IMR-90 (cell line): ENCODE measurements at places on chromosomes 1 and 21. TPM values are rescaled to one million over a fixed set of nuclear protein-coding genes. Genes with fewer than 3 reads are reported as not detected.

TOE1 gene
- total RNA-seq = 18.6 and 18.9 TPM in 2 replicates

MSH4 gene
- total RNA-seq = under 0.01 TPM in 2 replicates

CCDC185 gene
- not detected in 2 replicates for total RNA-seq

NTNG1 gene
- 2.3 and 2.8 TPM in 2 replicates for total RNA-seq

ATP6V1G3 gene
- total RNA-seq = not detected in 2 replicates

FCRL5 gene
- total RNA-seq = not detected in 2 replicates

TMCC2 gene
- total RNA-seq = 2.0 and 2.2 TPM in 2 replicates

PBX1 gene
- total RNA-seq = 17.5 and 17.9 TPM in 2 replicates

CLIC6 gene
- total RNA-seq = not detected in 2 replicates

PLPP3 gene
- total RNA-seq = 46.4 and 56.6 TPM in 2 replicates

ADPRS gene
- 27.2 and 31.0 TPM in 2 replicates for total RNA-seq

ZFYVE9 gene
- total RNA-seq = 28.7 and 29.4 TPM in 2 replicates

DNA sequence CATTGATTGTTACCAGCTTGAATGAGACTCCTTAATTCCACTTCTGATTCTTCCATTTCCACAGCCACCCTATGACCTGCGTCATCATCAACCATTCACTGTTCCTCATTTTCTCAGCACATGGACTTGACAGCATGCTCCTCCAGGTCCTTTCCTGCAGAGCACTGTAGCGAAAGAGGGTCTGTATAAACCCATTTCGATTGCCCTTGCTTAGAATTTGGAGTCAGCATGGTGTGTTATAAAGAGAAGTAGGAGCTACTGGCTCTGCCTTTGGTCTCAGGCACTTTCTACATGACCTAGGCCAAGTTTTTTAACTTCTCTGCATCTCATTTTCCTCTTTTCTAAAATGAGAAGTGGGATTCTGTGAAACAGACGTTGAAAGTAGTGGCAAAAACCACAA, 133.8 kb downstream of the AK5 start:
- no peak for DNase-seq

GRCh38 chr1:13749543-13750341, 49.8 kb downstream of the PRDM2 start:
- peak; percentile 36 for DNase-seq

DNA sequence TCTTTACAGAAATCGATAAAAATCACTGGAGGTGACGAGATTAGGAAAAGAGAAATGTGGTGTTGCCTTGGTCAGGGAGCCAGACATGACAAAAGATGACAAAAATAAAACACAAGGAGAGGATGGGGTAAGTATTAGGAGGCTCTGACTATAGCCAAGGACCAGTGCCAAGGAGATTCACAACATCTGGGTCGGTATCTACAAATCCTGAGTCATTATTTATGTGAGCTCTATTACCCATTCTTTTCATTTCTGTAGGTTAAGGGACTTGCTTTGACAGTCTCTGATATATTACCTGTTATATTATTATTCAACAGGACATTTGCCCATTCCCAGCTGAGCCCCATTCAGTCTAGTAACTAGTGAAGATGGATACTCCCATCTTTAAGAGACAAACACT, 120.8 kb downstream of the TYW3 start:
- peak; percentile 9 for DNase-seq

DNA sequence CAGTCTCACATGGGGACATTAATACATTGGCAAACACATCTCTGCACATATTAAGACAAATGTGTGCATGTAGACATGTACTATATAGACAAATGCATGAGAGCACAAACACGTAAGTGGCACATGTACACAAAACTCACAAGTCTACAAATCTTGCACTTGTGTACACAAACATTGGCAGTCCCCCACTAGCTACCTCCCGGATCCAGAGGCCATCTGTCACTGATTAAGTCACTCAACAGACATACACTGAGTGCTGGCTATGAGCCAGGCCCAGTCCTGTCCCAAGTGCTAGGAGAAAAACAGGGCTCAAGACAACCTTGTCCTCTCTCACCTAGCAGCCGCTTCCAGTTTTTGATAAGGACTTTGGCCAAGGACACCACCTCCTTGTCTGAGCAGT, 7.0 kb downstream of the TCEA3 start:
- no peak for DNase-seq

DNA sequence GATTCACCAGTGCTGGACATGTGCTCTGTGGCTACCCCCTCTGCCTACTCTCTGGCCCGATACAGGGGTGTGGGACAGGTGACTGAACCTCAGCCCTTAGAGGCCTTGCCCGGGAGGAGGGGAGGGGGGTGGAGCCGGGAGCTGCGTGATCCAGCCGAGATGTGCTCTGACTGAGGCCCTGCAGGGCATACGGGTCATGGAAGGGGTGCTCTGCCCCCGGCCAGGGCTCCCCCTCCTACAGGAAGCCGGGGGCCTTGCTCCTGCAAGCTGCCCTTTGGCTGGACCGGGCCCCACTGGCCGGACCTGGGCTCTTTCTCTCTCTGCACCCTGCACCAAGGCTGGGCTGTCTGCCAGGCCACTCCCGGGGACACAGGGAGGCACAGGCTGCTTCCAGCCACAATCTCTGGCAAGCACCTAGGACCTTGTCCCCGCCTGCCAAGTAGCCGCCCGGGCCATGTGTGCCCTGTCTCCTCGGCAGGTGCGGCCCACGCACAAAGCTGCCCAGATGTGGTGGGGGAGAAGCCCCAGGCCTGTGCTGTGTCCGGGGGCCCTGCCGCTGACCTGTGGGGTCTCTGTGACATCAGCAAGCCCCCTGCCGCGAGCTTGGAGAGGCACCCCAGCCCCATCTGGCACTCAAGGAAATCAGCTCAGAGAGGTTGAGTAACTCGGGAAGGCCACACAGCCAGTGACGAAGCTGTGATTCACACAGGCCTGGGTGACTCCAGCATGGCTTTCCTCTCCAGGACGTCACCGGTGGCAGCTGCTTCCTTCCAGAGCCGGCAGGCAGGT, 1.5 kb downstream of the SCNN1D start:
- DNase-seq = peak; percentile 81

GRCh38 chr1:100969327-100969726, 56.3 kb downstream of the DPH5 start:
- DNase-seq = no peak

DNA sequence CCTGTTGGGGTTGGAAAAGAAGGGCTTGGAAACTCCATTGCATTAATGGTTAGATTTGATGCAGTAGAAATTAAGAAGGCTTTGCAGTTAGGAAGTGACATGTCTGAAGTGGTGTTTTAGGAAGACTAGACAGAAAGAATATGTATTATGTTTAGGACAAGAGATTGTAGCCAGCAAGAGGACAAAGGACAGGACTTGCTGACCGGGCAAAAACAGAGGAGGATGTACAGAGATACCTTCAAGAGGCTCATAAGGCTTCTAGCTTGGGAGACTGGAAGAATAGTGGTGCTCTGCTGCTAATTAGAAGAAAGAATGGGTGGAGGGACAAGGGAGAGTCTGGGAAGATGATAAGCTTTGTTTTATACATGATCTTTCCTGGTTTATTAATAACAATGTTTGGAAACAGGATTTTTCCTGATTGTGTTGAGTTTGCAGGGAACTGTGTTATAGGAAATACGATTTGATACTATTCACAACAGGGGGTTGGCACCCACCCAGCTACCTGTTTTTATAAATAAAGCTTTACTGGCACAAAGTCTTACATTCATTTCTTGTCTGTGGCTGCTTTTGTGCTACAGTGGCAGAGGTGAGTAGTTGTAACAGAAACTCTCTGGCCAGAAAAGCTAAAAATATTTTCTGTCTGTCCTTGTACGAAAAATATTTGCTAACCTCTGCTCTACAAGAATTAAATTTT, 37.1 kb upstream of the TMCO2 start:
- DNase-seq = no peak

GRCh38 chr1:9651220-9651564, 339 bp upstream of the PIK3CD start:
- no peak for DNase-seq

- DNase-seq = no peak
Observed at GRCh38 chr1:203404546-203404945, 53.6 kb upstream of the FMOD start.

DNA sequence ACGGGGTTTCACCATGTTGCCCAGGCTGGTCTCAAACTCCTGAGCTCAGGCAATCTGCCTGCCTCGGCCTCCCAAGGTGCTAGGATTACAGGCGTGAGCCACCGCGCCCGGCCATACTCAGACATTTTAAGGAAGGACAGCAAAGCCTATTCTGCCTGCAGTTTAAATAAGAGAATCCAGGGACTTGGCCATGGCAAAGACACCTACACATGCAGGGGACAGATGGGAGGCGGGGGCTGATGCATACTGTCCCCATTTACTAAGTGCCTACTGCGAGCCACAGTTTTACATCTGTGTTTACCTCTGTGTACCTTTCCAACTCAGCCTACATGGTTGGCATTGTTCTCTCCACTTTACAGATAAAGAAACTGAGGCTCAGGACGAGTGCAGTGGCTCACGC, 25.4 kb downstream of the LDLRAD2 start:
- DNase-seq = no peak

GRCh38 chr1:110321846-110322245, 17.3 kb upstream of the RBM15 start:
- DNase-seq = no peak

GRCh38 chr1:113940365-113941244, 11.5 kb downstream of the HIPK1 start:
- no peak for DNase-seq

DNA sequence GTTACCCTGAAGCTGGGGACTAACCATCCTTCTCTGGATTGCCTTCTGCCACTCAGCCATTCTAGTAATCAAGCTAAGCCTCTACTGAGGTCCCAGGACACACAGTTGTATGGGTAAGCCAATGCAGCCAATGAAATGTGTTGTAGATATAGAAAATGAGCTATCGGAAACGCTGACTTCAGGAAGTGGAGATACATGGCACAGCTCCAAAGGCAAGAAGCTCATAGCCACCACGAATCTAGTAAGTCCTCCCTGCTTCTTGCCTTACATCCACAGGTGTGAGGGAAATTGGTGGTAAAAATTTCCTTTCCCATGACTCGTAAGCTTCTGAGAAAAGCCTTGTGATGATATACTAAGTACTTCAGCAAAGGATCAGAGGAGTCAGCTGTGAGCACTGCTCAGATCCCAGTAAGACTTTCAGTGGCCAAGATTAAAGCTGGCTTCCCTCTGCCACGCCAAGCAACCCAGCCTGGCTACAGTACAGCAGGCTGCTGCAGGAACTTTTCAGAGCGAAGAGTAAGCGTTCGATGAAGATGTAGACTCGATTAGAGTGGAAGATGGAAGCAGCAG, 117.7 kb downstream of the SIM2 start:
- DNase-seq = peak; percentile 17

DNA sequence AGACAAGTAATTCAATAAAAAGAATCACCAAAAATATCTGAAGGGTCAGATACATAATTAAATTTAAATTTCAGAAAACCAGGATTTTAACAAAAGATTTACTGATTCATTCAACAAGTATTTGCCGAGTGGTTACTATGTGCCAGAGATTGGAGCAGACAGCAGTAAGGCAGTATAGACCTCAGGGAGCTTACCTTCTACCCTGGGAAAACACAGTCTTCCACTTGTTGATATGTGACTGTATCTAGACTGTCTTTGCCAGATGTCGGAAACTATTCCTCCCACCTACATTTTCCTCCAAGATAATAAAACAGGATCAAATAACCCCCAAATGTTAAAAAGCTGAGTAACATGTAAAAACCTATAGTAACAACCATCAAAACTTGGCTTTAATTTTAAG, 6.2 kb downstream of the HNRNPR start:
- peak; percentile 25 for DNase-seq

DNA sequence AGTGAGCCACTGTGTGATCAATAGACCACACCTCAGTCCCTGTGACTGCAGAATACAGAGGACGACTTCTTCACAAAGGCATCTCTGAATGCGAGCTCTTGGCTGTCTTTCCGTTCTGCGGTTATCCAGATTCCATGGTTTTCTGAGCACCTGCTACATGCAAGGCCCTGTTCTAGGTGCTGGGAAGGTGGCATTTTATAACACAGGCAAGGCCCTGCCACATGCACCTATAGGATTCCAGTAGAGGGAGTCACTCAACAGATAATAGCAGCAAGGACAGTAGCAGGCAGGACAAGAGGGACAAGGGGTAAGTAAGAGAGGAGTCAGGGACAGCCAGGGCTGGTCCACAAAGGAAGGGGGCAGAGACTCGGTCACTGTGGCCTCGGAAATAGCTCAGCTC, 9.0 kb downstream of the URB1 start:
- no peak for DNase-seq

GRCh38 chr1:55931081-55931940, 648.1 kb downstream of the PLPP3 start:
- DNase-seq = peak; percentile 35

DNA sequence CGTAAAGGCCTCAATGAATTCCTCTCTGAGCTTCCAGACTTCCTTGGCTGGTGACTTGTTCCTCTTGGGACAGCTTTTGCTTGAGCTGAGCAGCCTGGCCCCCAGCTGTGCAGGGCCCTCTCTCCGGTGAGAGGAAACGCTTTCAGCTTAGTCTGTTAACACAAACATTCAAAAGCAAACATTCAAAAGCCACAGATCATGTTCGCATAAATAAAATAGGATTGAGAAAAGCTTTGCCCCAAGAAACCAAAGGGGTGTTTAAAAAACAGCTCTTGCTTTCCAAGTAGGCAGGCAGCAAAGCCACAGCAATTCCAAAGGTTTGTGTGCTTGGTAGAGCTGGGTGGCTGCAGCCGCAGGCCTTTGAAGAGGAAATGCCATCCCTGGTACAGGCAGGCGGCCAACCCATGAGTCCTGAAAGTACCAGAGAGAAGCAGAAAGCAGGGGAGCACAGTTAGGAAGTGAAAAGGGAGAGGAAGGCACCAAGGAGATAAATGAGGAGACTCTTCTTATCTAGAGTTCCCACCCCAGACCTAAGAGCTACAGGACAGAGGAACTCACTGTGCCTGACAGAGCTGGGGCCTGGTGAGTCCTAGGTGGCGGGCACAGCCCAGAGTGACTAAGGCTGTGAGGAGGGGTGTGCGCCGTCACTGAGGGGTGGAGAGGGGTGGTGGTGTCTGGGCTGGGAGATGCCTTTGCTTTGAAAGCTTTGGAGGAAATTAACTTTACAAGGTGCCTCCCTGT, 48.4 kb downstream of the CCN1 start:
- DNase-seq = peak; percentile 95

GRCh38 chr1:43565600-43566360, 35.1 kb downstream of the PTPRF start:
- DNase-seq = peak; percentile 39

GRCh38 chr1:6570100-6570499, 9.7 kb upstream of the ZBTB48 start:
- DNase-seq = no peak

GRCh38 chr1:202291961-202292712, 49.6 kb downstream of the UBE2T start:
- peak; percentile 88 for DNase-seq

DNA sequence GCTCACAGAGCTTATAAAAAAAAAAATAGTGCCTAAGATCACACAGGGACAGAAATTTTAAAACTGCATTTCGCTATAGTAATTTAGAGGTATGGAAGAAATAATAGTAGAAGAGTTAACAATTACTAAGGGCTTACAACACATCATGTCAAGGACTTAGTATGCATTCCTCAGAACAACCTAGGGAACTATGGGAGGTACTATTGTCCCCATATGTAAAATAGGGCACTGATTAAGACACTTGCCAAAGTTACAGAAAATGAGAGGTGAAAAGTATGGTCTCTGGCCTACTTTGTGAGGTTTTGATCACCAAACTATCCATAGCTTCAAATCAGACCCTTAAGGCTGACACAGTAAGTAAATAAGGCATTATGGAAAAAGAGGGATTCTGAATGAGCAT, 4.7 kb downstream of the FRRS1 start:
- no peak for DNase-seq
